ENCODE measurements at places on chromosomes 12 and 14.

- no peak for DNase-seq
Observed at GRCh38 chr14:44291366-44291915, 215.6 kb downstream of the FSCB start.

- no peak for DNase-seq
Observed at GRCh38 chr12:4809449-4810218, 89.4 kb downstream of the GALNT8 start.

DNA sequence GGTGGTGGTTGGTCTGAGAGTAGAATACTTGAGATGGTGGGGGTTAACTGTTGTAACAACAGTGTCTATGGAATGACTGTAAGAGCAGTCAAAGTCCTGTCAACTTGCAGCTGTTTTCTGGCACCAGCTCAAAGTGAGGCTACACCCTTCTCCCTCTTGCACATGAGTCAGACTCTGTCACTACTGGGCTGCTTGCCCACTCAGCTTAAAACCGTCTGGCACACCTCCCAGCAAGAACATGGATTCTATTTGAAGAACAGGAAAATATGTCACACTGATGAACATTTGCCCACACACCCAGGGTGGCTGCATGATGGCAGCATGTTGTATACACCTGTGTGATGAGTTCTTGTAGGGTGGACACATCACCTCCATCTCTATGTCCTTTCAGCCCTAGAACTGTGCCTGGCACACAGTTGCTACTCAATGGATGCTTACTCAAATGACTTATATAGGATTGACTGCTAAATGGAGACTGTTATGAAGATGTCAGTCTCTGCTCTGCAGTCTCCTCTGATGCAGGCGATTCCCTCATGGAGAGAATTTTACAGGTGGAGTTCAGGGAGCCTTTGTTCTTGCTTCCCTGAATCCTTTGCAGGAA, 19.3 kb upstream of the SERPINA6 start:
- DNase-seq = no peak

DNA sequence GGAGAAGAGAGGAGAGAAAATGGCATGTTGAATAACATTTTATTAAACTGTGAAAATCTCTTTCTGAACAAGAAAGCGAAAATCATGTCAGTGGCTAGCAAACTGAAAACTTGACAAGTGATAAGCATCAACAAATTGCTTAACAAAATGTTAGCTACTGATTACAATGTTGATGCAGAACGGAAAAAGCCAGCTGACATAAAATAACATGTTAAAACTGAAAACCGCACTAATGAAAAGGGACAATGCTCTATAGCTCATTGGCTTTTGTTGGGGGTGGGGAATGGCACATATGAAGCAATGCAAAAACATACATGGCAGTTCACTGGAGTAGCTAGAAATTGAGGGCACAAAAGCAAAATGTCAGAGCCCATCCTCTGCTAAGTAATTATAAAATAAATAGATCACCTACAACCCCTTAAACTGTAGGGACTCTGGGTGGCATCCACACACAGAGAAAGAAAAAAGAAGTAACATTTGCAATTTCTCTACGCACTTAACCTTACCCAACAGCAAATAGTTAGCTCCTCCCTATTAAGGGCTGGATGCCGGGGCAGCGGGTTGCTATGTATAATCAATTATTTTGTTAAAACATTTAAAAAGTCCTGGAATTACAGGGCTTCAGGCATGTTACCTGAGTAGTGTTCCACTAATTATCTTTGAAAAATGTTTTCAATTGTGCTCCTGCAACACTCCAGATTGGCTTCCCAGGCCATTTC, 129.2 kb upstream of the USP15 start:
- no peak for DNase-seq

- DNase-seq = no peak
Observed at GRCh38 chr14:22544881-22545420, 44.1 kb downstream of the DAD1 start.

- no peak for DNase-seq
Observed at GRCh38 chr14:21120686-21121085, 19.8 kb downstream of the TMEM253 start.

- DNase-seq = no peak
Observed at GRCh38 chr12:53224897-53225634, 6.9 kb downstream of the RARG start.

GRCh38 chr12:65532764-65533163, 254.3 kb downstream of the MSRB3 start:
- DNase-seq = no peak

- no peak for DNase-seq
Observed at GRCh38 chr12:108980831-108981618, 39.8 kb downstream of the SVOP start.

DNA sequence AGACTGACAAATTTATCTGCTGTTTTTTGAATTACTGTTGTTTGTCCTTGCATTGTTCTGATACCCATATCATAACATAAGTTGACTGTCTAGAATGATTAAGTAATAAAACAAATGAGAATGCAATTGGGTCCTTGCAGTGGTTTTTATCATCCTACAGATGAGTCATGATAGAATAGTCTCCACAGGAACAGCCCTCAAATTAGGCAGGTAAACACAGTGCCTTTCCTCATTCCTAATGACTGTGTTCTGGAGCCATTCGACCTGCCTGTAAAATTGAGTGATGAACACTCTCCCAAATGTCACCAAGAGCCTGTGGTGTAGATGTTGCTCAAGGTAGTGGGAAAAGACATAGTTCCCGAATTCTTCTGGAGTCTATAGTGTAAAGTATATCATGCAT, 12.3 kb downstream of the NKX2-8 start:
- DNase-seq = no peak

- no peak for DNase-seq
Observed at GRCh38 chr14:77290705-77291104, 19.7 kb upstream of the NGB start.

All from activated CD8-positive, alpha-beta memory T cell treated with anti-CD3 and anti-CD28 coated beads for 48 hours (primary cell).